ENCODE measurements at places on chromosomes 2 and 18. TPM values are rescaled to one million over a fixed set of nuclear protein-coding genes. Genes with fewer than 3 reads are reported as not detected.
A peak's percentile ranks its signal among the peaks of the same experiment; 100 is the strongest.

Gene SRD5A2
- not detected for polyA plus RNA-seq

GRCh38 chr2:41698678-41699422, 349.0 kb upstream of the PKDCC start:
- peak; percentile 85 for DNase-seq

Gene VSNL1
- polyA plus RNA-seq: 0.96 TPM

DNA sequence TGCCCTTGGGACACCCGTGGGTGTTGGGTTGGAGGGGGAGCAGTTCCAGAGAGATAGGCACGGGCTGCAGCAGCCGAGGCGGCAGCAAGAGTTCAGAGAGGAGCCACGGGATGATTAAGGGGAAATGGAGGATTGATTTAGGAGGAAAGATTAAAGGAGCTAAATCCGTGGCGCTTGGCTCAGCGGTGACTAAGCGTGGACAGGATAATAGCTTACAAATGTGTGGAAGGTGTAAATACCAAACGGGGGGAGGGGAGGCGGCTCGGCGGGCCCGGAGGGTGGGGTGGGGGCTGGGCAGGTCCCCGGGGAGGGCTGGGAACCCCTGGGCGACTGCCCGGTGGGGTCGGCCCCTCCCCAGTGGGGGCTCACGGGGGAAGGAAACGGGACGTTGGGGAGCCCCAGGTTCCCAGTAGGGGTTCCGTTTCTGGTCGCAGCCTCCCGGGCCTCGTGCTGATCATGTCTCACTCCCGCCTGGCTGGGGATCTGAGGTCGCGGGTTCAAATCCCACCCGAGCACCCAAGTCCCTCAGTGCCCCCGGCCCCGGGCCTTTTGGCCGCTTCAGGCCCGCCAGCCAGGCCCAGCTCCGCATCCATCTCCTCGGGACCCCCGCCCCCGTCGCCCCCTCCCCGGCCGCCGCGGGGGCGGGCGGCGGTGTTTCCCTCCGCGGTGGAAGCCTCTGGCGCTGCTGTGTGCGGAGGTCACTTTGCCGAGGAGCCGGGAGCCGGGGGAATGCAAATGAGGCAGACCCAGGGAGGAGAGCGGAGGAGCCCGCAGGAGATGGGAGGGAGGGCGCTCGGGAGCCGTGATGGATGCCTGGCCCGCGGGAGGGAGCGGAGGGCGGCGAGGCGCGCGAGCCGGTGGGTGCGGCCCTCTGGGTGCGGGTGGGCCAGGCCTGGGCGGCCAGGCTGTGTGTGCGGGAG, 8.1 kb downstream of the ASIC4 start:
- no peak for DNase-seq

GRCh38 chr2:105865222-105865913, 120.7 kb downstream of the NCK2 start:
- no peak for DNase-seq

GRCh38 chr2:122754561-122754960, 999.1 kb downstream of the TSN start:
- DNase-seq: no peak

Gene CTLA4
- polyA plus RNA-seq: not detected

- no peak for DNase-seq
Measured at GRCh38 chr2:162184359-162184758, 32.3 kb upstream of the GCG start.

GRCh38 chr2:33104726-33105125, 158.0 kb downstream of the LTBP1 start:
- DNase-seq: no peak

DNA sequence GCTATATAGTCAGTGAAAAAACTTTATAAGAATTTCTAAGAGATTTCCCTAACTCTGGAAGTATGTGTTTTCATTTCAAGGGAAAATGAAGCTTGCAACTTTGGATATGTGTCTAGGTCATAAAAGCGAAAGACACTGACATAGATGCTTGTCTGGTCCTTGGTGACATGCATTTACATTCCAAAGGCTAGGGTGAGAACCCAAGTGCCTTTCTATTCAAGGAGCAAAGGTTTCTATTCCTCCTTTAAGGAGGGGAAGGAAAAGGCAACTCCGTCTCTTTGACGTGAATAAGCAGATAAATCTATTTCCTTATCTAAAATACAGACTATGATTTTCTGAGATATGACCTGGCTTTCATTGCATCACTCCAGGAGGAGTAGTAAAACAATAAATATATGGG, 261.1 kb downstream of the CDH7 start:
- no peak for DNase-seq

Gene SLC14A1
- polyA plus RNA-seq: 2.4 TPM

DNA sequence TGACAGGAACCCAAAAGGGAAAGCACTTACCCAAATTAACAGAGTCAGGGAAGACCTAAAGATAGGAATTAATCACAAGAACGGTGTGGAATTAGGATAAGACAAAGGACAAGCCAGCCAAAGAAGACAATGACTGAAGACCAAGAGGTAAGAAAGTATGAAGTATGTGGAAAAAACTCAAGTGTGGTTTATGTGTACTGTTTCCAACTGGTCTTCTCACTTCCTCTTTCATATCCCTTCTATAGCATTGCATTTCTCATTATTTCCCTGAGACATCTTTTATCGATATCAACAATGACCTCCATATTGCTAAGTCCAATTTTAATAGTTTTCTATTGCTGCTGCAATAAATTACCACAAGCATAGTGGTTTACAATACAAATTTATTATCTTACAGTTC, 313.5 kb upstream of the SLC39A10 start:
- DNase-seq: no peak

DNA sequence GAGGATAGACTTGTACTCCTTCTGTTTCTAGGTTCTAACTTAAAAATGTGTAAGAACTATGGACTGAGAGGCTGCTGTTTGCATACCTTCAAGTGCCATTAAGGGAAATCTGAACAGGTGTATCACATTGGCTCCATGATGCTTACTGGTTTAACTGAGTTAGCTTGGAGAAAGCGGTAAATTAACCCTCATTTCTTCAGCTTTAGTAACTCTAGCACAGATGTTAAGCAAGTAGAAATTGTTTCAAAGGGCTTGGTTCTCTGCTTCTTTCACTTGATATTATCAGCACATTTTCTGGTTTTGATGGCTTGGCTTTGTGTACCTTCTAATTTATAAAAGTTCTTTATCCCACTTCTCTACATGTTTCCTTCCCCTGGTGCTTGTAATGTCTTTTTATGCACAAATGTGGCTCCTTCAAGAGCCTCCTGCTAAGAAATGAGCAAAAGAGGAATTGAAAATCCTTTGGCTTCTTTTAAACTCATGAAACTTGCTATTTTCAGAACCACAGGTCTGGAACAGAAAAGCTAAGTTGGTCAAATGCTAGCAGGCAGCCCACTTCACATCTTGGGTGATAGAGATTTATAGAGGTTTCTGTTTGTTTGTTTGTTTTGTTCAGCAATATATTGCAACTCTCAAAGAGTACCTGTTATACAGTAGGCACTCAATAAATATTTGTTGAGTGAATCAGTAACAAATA, 249.9 kb upstream of the THUMPD2 start:
- DNase-seq: no peak

Gene INHBB
- 0.03 TPM for polyA plus RNA-seq

DNA sequence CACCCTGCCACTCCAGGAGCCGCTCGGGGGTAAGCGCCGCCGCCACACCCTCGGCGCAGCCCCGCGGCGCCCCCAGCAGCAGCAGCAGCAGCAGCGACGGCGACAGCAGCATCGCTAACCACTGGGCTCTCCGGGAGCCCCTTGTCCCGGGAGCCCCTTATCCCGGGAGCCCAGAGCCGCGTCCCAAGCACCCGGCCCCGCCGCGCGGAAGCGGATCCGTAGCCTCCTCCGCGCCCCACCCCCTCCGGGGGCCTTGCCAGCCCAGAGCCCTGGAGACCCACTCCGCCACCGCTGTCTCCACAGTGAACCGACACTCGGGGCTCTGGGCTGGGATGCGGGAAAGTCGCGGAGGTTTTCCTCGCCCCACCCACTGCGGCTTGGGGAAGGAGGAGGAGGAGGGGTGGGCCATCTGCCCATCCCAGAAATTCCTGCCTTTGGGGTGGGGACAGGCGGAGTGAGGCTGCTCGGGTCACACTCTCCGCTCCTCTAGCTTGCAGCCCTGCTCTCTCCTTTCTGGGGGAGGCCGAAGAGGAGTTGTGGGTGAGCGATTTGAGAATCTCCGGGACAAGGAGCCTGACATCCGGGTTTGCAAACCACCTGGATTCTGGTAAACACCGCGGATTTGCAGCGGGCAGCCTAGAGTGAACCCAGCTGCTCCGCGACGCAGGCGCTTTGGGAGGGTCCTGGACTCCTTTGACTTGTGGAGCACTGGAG, at the start of gene PLA2R1:
TSS of gene PLA2R1 (minus strand) at position 324 of the 714 bp plus-strand sequence. CDS start at position 112, 212 bp downstream.
- DNase-seq: no peak

Gene LRRTM1
- 1.1 TPM for polyA plus RNA-seq

DNA sequence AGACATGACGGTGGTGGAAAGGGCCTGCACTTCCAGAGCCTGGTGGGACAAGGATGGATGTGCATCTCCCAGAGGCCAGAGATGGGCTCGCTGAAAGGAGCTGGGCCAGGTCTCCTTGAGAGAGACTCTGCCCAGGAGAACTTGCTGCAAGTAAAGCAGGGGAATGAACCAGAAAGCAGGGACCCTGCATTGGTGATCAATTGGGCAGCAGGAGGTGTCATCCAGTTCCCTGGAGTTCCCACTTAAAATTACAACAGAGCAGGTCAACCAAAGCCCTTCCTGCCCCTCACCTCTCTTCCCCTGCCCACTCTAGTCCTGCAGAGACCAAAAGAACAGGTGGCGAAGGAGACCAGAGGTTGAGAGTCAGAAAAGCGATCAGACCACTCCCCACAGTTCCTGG, 69.7 kb upstream of the CAB39 start:
- DNase-seq: no peak

- no peak for DNase-seq
Measured at GRCh38 chr18:49879271-49879580, 65.9 kb upstream of the ACAA2 start.

Gene PELI1
- polyA plus RNA-seq: 5.6 TPM

Measured in SK-N-SH (cell line).